NCI-H510A (cell line): ENCODE measurements at places on chromosomes 1 and 21.

DNA sequence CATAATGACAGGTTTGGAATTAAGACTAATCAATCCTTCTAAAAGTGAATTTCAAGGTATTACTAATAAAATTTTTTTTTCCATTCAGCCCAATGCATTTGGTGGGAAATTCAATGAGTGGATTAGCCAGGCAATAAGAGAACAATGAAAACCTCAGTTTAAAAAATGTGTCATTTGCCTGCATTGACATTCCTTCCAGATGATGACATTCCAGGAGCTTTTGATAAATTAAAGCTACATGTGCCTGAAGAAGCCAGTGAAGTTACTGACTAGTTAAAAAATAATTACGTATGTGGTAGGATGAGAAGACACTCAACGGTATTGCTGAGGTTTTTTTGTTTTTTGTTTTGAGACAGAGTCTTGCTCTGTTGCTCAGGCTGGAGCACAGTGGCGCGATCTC is 37.9 kb upstream of the RC3H1 start:
- DNase-seq: no peak

GRCh38 chr21:41147096-41147978 is 20.6 kb upstream of the BACE2 start:
- no peak for DNase-seq

- DNase-seq: no peak
Measured at GRCh38 chr1:57064379-57065140, 98.7 kb upstream of the C8B start.

DNA sequence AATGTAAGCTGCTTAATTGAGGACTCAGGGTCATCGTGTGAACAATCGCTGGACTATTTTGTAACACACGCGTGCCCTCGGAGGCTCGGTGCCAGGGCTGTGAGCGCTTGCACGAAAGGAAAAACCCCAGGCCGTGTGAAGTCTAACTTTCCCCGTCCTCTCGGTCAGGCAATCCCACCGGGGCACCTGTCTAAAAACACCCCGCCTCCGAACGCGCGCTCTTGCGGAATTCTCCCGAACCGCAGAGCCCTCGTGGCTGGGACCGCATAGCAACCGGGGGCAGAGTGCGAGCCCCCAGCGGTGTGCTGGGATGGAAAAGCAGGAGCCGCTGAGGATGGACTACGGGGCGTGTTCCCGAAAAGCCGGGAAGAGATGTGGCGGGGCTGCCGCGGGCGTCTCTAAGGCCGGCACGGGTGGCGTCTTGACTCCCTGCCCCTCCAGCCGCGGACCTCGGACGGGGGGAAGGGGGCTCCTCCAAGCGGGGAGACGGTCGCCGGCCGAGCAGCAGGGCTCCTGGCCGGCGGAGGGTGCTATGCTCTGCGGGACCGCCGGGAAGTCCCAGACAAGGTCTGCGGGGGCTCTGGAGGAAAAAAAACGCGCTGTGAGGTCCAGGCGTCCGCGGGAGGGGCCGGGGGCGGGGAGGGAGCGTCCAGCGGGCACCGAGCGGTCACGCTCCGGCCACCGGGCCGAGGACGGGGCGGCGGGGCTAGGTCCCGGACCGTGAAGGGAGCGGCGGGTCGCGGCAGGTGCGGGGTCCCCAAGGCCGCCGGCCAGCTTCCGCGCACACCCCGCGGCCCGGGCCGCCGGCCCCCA is 936 bp downstream of the ZBTB21 start:
- DNase-seq: no peak

DNA sequence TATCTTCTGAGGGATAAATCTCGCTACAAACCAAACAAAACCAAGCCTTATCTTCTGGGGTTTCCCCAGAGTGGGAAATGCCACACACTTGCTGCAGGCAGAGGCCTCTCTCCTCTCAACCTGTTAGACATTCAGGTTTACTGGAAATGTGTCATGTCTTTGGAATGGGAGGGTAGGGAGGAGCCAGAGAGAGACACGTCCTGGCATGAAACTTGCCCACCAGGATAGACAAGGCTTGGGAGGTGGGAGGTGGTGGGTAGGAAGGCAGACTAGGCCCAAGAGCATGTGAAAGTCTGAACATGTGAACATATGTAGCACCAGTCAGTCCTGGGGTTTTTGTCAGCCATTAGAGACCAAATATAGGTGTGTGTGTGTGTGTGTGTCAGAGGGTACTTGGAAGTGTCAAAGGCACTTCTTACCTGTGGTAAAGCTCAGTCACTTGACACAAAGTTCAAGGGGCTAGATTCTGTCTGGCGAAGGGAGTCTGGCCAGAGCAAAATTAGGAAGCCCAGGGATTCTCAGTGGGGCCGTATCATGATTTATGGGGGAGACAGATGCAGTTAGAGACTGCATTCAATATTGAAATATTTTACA is 32.4 kb upstream of the PIGC start:
- DNase-seq: no peak

- DNase-seq: no peak
Measured at GRCh38 chr1:53381790-53382401, 54.0 kb upstream of the LRP8 start.

DNA sequence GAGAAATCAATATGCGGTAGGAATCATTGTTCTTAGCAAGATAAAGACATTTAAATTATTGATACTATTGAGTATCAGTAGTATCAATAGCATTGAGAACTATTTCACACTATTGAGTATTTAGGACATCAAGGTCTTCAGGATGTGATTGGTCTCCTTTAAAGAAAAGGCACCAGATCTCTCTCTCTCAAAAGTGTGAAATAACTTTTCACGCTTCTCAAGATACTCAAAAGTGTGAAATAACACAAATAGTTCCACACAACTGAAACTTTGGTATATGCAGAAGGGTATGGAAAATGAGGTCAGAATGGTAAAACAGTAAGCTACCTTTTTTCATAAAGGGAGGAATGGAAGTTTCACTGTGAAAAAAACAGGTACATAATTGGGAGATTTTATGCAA is 6.7 kb upstream of the PYHIN1 start:
- no peak for DNase-seq

- DNase-seq: no peak
Measured at GRCh38 chr1:214125819-214126218, 138.0 kb downstream of the PROX1 start.

DNA sequence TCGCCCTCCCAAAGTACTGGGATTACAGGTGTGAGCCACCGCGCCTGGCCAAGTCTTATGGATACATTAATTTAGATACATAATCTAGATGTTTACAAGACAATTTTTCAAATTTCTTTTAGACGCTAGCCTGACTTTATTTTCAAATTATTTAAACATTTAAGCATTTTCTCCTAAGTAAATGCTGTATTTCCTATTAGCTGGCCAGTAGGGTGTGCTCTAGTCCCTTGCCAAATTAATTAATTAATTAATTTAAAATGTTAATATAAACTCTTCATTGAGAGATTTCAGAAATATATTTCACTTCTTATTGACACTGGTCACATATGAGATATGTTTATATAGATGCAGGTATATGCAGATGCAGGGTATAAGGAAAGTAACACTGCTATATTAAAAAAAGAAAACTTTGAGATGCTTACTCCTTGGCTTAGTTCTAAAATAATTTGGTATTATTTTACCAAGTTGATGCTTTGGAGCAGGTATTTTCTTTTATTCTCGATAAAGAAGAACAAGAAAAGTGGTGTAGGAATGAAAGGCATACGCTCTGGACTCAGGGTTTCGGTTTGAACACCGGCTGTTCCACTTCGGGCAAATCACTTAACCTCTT is 5.2 kb upstream of the ERRFI1 start:
- DNase-seq: no peak

GRCh38 chr1:115170961-115171392 is 81.7 kb upstream of the TSPAN2 start:
- DNase-seq: no peak
